Mesothelial cell of epicardium (in vitro differentiated cells): ENCODE measurements at places on chromosomes 11 and 22.

DNA sequence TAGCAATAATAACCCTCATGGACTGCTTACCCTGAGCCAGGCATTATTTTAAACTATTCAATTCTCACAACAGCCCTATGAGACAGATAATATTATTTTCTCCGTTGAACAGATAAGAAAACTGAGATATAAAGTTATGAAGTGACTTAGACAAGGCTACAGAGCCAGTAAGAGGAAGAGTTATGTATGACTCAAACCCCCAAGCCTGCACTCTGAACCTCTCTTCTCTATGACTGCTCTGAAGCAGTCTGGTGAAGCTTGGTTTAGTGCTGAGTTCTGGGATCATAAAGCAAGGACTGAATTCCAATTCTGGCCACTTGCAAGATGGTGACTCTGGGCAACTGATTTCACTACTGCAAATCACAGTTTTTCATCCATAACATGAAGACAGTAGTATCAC is 34.5 kb downstream of the TNKS1BP1 start:
- no peak for DNase-seq

GRCh38 chr22:43792905-43793304 is 19.2 kb downstream of the EFCAB6 start:
- no peak for DNase-seq

DNA sequence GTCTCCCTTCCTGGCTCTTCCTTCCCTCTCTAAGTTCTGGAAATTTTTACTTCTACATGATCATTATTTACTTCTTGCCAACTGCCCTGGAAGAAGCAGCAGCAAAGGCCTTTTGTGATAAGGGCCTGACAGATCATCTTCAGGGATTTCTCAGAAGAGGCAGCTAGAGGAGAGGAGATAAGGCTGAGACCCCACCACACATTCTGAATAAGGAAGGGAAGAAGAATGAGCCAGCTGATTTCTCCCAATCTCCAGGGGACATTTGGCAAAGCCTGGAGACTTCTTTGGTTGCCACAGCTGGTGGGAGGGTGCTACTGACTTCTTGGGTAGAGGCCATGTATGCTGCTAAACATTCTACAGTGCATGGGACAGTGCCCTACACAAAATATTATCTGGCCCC is 122.4 kb upstream of the OR9Q1 start:
- DNase-seq, result no peak

GRCh38 chr22:50310949-50311444 is 3.6 kb upstream of the PLXNB2 start:
- no peak for DNase-seq

GRCh38 chr22:45877651-45878050 is 99.3 kb downstream of the WNT7B start:
- no peak for DNase-seq

DNA sequence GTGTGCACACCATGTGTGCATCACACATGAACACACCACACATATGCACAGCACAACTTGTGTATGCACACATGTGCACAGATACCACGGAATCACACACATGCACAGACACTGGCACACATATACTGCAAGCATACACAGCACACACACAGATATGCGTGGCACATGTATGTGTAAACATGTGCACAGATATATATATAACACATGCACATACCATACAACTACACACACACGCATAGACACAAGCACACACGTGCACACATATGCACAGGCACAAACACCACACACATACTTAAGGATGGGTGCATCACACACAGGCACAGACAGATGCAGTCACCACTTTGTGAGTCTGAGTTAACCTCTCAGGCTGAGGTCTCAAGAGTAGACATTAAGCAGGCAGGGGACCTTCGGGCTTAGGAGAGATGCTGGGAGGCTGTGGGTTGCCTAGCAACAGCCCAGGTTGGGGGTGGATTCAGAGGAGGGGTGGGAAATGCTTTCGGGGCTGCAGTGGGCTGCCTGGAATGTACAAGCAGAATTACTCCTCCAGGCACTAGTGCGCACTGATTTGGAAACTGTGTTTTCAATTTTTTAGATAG is 82.9 kb downstream of the MYO18B start:
- DNase-seq, result no peak

- no peak for DNase-seq
Measured at GRCh38 chr11:9643751-9644150, 20.1 kb upstream of the SWAP70 start.
